Stimulated activated CD4-positive, alpha-beta T cell treated with anti-CD3 and anti-CD28 coated beads, TNF-alpha, amount 100 ng/mL, for 24 hours (primary cell): ENCODE measurements at places on chromosomes 5 and 9.
A peak's percentile ranks its signal among the peaks of the same experiment; 100 is the strongest.

DNA sequence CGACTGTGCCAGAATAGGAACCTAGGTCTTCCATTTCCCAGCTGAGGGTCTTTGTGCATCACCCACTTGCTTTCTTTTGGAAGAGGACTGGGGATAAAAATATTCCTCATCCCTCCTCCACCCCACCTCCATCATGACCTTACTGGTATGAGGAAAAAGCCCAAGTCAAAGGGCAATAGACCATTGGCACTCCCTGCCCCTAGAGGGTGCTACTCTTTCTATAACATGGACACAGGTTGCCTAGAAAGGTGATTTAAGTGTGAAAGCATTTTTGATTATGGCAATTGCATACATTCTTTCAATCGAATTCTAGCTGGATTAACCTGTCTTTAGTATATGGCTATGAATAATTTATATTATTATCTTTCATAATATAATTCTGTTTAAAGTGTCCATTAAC is 22.8 kb upstream of the ZNF618 start:
- no peak for DNase-seq

GRCh38 chr9:124399323-124399967 is 15.8 kb downstream of the PSMB7 start:
- DNase-seq, result no peak

DNA sequence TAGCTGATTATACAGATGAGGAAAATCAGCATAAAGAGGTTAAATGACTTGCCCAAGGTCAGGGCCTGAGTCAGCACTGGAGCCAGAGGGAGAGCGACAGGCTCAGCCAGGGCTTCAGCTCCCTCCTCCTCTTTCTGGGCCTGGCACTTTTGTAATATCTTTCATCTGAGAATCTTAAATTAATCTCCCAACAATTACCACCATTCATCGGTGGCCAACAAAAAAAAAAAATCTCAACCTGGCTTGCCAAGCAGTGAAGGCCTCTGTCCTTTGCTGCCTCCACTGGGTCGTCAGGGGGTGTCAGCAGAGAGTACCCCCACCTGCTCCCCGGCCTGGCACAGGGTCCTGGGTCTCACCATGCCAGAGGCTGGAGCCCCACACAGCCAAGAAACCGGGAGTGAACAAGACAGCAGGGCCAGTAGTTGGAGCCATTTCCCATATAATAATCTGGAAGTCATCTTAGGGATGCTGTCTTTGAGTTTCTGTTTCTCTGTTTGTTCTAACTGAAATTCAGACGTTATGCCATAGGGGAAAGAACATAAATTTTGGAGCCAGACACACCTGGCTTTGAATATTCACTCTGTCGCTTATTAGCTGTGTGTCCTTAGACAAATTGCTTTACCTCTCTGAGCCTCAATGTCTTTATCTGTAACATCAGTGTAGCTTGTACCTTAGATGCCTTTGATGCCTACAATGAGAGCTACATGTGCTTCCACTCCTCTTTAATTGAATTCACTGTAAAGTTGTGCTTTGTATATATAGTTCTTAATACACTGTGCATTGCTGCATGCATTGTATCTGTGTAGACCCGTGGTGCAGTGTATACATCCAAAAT is 299.9 kb upstream of the MSX2 start:
- DNase-seq, result no peak

- no peak for DNase-seq
Observed at GRCh38 chr5:78003450-78003849, 227.3 kb upstream of the TBCA start.

- DNase-seq, result no peak
Observed at GRCh38 chr9:80554301-80554700, 982.5 kb downstream of the TLE4 start.

DNA sequence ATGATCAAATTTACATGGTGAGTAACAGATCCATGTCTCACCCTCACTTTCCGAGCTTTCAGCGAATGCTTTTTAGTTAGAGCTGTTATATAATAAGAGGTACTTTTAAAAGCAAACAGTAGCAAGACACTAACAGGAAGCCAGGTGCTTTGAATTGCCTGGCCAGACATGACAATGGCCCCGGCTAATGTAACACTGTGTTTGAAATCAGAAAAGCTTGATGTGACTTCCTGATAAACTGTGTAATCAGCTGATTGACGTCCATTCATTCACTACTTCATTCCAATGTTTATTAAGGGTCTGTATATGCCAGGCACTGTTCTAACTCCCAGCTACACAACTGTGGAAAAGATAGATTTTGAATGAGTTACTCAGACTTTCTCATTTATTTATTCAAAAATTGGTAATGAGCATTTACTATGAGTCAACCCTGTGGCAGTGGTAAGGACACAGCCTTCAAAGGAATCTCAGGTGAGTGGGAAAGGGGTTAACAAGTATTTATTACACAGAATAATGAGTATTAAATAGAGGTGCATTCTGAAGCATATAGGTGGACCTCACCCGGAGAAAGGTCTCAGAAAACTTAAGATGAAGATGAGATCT is 26.6 kb downstream of the DPYSL3 start:
- DNase-seq, result no peak

DNA sequence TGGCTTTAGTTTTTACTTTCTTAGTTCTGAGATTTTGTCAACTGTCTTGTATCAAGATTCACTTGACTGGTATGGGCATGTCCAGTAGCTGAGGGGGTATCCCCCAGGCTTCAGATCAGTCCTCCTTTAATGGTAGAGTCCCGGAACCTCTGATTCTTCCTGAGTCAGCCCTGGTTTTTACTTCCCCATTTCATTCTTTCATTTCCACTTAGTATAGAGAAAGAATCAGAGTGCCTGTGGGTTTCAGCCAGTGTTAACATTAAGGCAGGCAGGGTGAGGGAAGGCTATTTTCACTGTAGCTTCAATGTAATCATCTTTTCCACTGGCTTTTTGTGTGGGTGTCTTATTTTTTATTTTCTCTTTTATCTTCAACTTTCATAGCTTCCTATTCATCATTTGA is 8.3 kb upstream of the COMMD10 start:
- no peak for DNase-seq

DNA sequence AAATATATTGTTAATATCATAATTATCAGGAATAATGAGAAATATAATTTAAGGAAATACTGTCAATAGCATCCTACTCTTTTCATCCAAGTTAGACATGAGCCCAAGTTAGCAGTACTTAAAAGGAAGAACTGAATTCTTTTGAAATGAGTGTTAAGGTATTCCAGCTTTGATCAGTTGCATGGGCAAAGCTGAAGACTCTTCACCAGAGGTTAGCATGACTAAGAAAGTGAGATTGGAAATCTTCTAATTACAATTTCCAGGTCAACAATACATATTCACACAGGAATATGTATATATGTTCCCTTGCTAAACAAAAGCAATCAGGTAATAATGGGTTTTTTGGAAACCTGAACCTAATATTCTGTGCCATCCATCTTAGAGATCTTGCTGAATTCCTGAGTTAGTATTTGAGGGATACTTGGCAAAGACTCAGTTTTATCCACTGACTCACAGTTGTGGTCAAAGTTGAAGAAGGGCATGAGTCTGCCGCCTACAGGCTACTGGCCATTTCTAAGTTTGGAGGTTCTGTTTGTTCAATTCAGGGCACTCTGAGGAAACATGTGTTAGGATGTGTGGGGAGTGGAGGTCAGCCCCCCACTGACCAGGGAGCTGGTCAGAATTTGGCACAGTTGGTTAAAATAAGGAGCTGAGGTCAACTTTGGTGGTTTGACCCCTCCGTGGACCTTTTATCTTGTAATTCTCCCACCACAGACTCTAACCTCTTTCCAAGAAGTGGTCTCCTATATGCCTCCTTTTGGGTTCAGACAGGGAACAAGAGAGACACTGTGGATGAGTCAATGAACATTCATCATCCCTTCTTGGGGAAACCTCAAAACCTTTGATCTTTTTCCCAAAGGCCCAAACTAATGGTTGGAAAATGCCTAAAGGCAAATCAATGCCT is 118.3 kb downstream of the PIK3R1 start:
- no peak for DNase-seq

DNA sequence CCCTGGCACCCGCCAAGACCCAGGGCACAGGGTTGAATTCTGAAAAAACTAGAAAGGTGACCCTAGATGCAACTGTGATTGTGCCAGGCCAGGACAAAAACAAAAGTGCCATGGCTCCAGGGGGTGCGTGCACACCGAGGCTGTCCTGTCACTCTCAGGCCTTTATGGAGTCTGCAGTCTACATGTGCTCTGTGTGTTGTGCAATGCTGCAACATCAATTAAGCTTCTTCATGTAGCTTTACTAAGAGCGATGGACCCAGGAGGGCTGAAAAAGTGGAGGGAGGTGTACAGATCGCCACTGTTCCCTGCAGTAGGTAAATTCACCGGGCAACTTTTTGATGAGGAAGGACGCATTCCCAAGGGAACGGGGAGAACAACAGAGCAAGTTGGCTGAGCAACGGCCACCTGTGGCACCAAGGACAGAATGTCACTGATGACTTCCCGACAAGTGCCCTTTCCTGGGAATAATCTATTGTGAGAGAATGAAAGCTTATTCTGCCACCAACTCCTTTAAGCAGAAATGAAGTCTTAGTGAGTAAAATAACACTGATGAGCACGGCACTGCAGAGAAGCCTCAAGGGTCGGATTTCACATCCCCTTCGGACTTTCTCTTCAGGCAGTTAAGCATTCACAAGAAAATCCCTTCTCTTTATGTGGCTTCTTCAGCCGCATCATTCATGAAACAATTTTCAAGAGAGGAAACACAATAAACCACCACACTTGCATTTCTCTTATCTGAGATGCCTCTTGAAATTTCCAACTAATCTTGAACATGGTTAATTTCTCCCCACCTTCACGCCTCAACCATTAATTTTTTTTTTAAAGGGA is 149.6 kb downstream of the DROSHA start:
- DNase-seq, result no peak

DNA sequence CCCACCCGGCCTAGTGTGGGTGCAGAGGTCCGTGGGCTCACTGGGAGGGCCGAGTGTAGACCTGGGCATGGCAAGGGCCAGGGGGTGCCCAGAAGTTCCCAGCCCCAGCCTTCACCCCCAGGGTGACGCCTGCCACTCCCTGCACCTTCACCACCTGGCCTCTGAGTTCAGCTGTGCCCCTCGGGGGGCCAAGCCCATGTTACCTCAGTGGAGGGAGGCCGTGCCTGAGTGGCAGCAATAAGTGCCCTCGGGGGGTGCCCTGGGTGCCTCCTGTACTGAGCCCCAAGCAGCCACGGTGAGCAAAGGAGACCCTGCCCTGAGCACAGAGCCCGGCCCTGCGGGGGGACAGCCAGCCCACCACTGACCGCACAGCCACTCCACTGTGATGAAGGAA is 10.3 kb upstream of the FCN2 start:
- DNase-seq, result no peak

GRCh38 chr5:15002173-15002572 is 130.6 kb upstream of the ANKH start:
- DNase-seq, result no peak

DNA sequence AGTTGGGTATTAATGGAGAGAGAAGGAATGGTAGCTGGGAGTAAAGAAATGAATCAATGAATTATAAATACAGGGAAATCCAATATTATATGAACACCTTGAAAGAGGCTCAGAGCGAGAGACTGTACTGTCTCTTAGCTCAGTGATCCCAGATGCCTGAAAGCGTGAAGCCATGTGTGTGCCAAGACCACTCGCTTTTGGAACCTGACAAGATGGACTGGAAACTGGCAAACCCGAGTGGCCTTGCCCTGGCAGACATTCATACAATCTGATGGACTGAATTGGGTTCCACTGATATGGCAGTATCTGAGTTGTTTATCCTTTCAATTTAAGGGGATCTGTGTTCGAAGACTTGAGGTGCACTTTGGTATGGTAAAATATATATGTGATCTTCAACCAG is 170.3 kb downstream of the ERCC6L2 start:
- no peak for DNase-seq

DNA sequence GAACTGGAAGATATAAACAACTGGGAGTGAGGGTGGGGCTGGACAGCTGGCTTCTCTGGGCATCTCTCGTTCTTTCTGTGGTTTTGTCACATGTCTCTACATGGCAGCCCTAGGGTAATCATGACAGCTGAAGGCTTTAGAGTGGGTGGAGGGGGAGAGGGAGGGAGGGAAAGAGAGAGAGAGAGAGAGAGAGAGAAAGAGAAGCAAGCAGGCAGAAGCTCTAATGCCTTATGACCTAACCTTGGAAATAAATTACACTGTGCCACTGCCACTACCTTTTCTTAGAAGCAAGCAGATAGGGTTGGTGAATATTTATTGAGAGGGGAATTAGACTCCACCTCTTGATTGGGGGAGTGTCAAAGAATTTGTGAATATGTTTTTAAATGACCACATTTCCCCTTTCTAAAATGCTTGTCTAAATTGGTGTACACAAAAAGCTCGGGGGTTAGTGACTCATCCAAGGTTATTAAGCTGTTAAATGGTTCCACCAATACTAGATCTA is 2.6 kb upstream of the DAPK1 start:
- DNase-seq, result no peak

DNA sequence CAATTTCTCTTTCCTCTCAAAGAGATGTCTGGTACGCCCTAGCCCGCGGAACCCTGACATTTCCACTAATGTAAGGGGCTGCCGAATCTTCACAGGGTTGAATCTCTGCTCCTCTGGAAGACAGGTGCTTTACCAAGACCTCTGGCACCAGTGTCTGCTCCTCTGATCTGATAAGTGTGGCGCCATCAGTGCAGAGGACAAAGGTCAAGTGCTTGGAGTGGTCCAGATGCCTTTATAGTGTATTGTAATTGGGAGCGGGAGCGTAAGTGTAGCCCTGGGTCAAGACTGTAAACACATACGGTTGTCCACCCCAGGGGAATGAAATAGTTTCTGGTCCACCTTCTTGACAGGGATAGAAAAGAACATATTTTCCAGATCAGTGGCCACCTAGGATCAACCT is 17.7 kb downstream of the ADAMTSL2 start:
- DNase-seq, result no peak

DNA sequence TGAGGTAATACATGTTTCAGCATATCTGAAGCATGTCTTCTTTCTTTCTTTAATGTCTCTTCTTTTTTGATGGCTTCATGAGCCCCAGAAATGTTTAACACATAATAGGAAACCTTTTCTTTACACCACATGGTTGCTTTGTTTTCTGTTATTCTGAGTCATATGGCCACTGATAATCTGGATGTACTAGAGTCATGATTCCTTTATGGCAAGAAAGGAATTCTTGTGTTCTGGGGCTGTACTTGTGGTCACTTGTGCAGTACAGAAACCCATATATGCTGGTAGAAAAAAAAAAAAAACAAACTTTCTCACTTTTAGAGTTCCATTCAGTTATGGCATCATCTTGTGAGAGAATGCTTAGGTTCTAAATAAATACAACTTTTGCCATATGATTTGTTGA is 1669.3 kb upstream of the CDH9 start:
- no peak for DNase-seq

- peak; percentile 43 for DNase-seq
Observed at GRCh38 chr5:180784497-180785097, 18.0 kb downstream of the MGAT1 start.

- DNase-seq, result no peak
Observed at GRCh38 chr9:91949946-91950664, at the start of gene ROR2. Gene ROR2 (minus strand): TSS chr9:91950228.

- DNase-seq, result no peak
Observed at GRCh38 chr9:132224645-132225044, 62.8 kb downstream of the NTNG2 start.
